ENCODE measurements at places on chromosomes 6 and 20.

DNA sequence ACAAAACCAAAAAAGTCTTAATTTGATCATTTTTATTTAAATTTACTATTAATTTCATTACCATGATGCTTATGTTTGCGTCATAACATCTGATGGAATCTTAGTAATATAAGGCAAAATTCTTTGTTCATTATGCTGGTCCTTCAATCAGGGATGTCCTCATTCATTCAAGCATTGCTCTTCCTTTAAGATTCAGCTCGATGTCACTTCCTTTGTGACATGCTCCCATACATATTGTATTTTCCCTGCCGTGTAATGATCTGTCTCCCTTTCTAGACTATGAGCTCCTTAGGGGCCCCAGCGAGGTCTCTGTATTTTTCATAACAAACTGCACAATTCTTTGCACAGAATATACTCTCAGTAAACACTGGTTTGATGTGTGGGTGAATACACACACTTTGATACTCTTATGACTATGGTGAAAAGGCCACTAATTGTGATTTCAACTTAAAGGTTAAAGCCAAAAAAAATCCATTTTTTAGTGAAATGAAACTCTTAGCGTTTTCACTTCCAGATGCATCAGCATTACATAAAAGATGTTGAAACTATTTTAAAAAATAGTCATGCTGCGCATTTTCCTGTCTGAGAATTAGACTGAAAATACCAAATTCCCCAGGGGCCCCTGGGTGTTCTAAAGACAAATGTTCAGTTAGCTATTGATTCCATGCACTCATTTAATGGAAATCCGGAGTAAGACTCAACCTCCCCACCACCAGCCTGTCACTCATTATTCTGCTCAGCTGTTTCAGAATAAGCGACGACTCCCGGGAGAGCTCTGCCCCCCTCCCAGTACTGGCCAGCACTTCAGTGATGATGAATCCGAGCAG lies 169.7 kb downstream of the ATXN1 start:
- DNase-seq = peak; percentile 17
- H3K27me3 ChIP-seq = no peaks in the 10 kb centered on the region
- peaks cover 19% of the 10 kb centered on the region for H3K4me1 ChIP-seq
- H3K36me3 ChIP-seq = peaks cover 34% of the 10 kb centered on the region
- peak overlapping the region; percentile 18 for H3K4me3 ChIP-seq

- peaks cover 40% of the 10 kb centered on the region for H3K4me1 ChIP-seq
- H3K27ac ChIP-seq = no peak overlapping the region
- no peak for DNase-seq
- H3K4me3 ChIP-seq = peak overlapping the region; percentile 94
- peaks cover 46% of the 10 kb centered on the region for H3K36me3 ChIP-seq
These were observed 1.6 kb downstream of the SNX14 start for GRCh38 chr6:85592033-85592432.

GRCh38 chr20:8393381-8393780 lies 261.3 kb downstream of the PLCB1 start:
- no peak overlapping the region for H3K27ac ChIP-seq
- no peaks in the 10 kb centered on the region for H3K36me3 ChIP-seq
- H3K27me3 ChIP-seq = no peaks in the 10 kb centered on the region
- H3K4me3 ChIP-seq = no peak overlapping the region
- H3K4me1 ChIP-seq = peaks cover 7% of the 10 kb centered on the region
- no peak for DNase-seq

DNA sequence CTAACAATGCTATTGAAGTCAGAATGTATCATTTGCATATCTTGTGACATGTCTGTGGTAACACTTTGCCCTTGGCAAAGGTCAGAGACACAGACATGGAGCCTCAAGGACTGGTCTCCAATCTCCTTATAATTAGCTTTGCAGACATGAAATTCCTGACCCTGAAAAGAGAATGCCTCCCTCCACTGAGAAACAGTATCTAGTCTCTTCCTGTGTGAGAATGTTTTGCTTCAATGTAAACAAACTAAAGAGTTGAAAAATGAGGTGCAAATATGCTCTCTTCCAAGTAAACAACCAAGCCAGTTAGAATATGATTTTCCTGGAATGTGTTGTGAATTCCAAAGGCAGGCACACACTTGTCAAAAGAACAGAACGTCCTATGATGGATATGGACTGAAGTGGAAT lies 407.1 kb upstream of the MARCKS start:
- peaks cover 6% of the 10 kb centered on the region for H3K4me1 ChIP-seq
- no peak for DNase-seq
- H3K27me3 ChIP-seq = peaks cover 3% of the 10 kb centered on the region

DNA sequence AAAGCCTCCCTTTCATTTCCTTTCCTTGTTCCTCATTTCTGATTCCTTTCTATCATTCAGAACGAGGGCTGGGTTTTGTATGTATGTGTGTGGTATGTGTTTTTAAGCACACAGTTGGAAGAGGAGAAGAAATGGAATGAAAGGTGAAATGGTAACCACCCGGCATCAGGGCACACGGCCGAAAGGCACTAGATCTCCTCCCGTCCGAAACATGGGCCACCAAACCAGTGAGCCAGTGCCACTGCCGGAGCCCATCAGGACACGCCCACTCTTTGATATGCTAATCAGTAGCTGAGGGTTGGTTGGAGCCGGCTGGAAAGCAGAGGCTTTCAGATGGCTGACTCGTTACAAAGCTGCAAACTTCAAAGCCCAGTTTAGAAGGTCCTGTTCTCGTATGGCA lies 228.6 kb upstream of the JARID2 start:
- no peak overlapping the region for H3K4me3 ChIP-seq
- peaks cover 15% of the 10 kb centered on the region for H3K27me3 ChIP-seq
- H3K4me1 ChIP-seq = peaks cover 25% of the 10 kb centered on the region
- peaks cover 2% of the 10 kb centered on the region for H3K36me3 ChIP-seq
- no peak for DNase-seq

- H3K36me3 ChIP-seq = peaks cover 19% of the 10 kb centered on the region
- peaks cover 2% of the 10 kb centered on the region for H3K4me1 ChIP-seq
- no peak overlapping the region for H3K4me3 ChIP-seq
- no peaks in the 10 kb centered on the region for H3K27me3 ChIP-seq
- no peak overlapping the region for H3K27ac ChIP-seq
These were observed 11.3 kb upstream of the CEP43 start for GRCh38 chr6:166987930-166988329.

DNA sequence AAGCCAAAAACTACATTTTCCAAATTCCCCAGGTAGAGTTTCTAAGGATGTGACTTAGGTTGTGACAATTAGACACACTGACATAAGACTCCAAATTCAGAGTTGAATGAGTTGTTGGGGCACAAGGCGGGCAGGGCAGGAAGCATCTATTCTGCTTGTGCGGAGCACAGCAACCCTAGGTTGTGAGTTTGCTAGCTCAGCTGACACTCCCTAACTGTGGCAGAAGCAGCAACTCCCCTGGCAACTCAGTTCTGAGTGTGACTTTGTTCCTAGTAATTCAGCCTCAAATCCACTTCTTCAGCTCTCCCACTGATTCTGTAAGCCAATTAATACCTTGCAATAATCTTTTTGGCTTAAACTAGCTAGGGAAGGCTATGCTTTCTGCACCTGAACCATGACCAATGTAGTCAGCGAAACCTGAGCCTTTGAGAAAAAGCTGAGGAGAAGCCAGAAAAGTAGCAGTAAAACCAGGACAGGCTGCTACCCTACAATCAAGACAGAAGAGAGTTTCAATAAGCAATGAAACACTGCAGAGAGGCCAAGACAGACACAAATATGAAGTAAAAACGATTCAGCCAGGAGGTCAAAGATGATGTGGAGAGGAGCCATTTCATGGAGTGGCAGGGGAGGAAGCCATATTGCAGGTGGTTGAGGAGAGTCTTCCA lies 30.0 kb upstream of the PAQR8 start:
- H3K27me3 ChIP-seq = no peaks in the 10 kb centered on the region
- H3K4me3 ChIP-seq = no peak overlapping the region
- DNase-seq = no peak
- no peaks in the 10 kb centered on the region for H3K36me3 ChIP-seq

DNA sequence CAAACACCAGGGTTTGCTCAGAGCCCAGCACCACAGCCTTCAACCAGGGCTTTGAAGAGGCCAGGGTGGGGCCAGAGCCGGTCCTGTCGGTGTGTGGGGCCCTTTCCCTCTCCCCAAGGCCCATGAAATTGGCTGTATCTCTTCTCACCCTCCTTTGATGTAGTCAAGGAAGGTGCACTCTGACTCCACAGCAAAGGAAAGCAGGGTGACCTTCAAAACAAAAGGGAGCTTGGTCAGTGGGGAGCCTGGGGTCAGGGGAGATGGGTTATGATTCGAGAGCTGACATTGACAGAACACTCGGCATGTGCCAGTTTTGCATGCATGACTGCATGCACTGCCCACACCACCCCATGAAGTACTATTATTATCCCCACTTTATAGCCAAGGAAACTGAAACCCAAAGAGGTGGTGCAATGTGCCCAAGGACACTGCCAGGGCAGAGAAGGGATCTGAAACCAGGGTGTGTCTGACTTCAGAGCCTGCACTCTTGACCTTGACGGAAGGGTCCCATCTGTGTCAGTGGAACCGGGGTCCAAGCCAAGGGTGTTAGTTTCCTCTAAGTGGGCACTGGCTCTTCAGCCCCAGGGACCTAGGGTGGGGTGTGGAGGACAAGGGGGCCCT lies 55.4 kb downstream of the RAB44 start:
- no peaks in the 10 kb centered on the region for H3K27me3 ChIP-seq
- no peak overlapping the region for H3K4me3 ChIP-seq
- peaks cover 54% of the 10 kb centered on the region for H3K4me1 ChIP-seq
- peaks cover 5% of the 10 kb centered on the region for H3K36me3 ChIP-seq
- peak overlapping the region; percentile 89 for H3K27ac ChIP-seq
- DNase-seq = no peak

DNA sequence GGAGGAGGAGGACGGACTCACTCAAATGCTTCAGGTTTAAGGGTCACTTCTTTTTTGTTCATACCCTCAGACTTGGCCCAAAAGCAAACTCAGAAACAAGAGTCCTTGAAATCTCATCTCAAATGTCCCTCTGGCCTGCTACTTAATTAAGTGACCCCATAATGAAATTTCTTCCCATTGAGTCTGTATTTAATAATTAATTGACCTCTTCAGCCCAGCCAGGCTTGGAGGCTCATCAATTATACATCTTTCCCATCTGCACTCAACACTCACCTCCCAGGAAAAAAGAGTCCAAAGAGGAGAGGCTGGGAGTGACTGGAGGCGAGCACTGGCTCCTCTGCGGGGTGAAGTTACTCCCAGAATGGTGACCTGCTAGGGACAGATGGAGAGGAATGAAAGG lies 90.5 kb upstream of the EYA2 start:
- no peaks in the 10 kb centered on the region for H3K36me3 ChIP-seq
- no peak overlapping the region for H3K4me3 ChIP-seq
- H3K4me1 ChIP-seq = no peaks in the 10 kb centered on the region
- peaks cover 17% of the 10 kb centered on the region for H3K27me3 ChIP-seq
- DNase-seq = no peak

Data from activated naive CD8-positive, alpha-beta T cell treated with anti-CD3 and anti-CD28 coated beads for 36 hours (primary cell).